Suppressor macrophage treated with lipopolysaccharide for 4 hours (primary cell): ENCODE measurements at places on chromosomes 2 and 18.

DNA sequence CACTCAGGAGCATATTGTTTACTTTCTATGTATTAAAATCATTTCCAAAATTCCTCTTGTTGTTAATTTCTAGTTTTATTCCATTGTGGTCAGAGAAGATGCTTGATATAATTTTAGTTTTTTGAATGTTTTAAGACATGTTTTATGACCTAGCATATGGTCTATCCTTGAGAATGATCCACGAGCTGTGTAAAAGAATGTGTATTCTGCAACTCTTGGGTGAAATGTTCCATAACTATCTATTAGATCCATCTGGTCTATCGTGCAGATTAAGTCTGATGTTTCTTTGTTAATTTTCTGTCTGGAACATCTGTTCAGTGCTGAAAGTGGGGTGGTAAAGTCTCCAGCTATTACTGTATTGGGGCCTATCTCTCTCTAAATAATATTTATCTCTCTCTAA, 83.3 kb upstream of the EPAS1 start:
- no peak for DNase-seq

DNA sequence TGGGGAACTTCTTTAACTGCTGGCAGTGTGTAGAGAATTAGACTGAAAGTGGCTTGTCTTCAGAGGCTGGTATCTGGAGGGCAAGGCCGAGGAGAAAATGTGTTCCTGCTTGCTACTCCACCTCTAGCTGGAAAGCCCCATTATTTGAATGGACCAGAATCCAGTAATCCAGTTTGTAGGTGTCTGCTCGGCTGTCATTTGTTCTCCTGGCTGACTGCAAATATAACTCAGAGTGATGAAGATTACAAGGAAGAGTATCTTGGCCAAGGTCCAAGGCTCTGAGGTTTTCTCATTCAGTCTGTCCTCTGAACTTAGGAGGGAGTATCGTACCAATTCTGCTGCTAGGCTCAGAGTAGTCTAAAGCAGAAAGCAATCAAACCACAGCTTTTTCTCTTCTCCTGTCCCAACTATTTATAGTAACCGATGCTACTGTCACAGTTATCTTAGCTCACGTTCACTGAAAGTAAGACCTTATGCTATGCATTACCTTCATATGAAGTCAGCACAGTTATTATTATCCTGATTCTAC, 228.6 kb downstream of the SETBP1 start:
- no peak for DNase-seq

GRCh38 chr2:70084973-70085710, 2.1 kb upstream of the PCBP1 start:
- DNase-seq, result no peak

DNA sequence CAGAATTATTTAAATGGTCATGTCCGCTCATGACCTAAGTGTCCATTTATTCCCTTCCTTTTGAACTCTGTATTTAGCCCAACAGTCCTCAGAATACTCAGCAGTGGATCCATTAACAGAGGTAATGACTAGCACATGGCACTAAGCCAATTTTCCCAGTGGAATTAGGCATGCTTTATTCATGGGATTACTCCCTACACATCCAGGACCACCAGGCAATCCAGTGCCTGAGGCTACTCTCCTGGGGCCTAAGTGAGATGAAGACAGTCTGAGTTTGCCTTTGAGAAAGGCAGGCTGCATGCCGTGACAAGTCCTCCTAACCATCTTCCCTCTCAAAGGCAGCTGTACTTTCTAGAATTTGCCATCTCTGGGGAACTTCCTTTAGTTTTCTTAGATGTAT, 128.6 kb downstream of the SPOPL start:
- no peak for DNase-seq

DNA sequence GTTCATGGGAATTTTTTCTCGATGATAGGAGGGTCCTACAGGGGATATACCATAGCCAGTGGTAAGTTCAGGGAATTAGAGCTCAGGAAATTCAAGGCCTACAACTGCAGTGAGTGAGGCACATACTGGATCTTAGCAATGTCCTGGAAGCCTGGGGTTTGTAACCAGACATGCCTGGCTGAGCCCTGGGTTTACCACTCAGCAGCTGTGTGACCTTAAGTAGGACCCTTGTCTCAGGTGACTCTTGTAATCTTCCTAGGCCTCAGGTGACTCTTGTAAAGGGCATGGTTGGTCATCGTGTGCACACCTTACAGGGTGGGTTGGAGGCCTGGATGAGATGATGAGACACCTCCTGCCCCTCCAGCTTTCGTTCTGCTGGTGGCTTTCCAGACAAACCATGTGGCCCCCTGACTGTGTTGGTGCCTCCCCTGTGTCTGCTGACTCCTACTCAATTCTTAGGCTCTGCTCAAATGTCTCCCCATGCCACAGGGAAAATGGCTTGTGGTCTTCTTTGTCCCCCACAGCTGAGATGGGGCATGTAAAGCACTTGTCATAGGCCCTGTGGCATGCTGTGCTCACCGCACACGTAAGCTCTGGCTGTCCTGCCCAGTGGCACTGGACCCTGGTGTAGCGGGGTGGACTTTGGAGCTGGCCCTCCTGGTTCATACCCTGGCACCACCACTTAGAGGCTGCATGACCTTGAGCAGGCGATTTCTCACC, 94.1 kb downstream of the FHOD3 start:
- no peak for DNase-seq

- DNase-seq, result peak; percentile 91
These were observed 1.8 kb downstream of the ATP9B start for GRCh38 chr18:79071037-79071436.

- no peak for DNase-seq
These were observed 26.1 kb downstream of the PID1 start for GRCh38 chr2:229244975-229245374.

GRCh38 chr2:59353306-59353921, 1112.3 kb upstream of the FANCL start:
- no peak for DNase-seq

- DNase-seq, result no peak
These were observed 61.9 kb upstream of the BZW1 start for GRCh38 chr2:200749631-200750322.

DNA sequence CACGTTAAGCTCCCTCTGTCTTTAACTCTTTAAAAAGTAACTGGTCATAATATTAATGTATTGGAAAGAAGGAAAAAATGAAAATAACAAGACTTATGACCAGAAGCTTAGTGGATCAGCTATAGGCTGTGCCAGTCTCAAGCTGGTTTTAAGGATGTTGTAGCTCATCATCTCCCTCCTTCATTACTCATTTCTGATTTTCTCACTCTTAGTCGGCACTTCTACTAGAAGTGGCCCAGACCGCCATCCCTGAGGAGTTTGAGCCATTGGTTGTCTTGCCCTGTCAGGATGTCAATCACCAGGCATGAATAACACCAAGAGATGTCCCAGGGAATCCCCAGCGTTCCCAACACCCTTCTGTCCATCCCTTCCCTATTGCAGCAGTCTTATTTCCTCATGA, 151.5 kb downstream of the ASXL3 start:
- DNase-seq, result no peak

GRCh38 chr2:163838890-163839289, 103.1 kb upstream of the FIGN start:
- DNase-seq, result no peak

- DNase-seq, result no peak
These were observed 8.4 kb upstream of the CD226 start for GRCh38 chr18:69956057-69956456.

DNA sequence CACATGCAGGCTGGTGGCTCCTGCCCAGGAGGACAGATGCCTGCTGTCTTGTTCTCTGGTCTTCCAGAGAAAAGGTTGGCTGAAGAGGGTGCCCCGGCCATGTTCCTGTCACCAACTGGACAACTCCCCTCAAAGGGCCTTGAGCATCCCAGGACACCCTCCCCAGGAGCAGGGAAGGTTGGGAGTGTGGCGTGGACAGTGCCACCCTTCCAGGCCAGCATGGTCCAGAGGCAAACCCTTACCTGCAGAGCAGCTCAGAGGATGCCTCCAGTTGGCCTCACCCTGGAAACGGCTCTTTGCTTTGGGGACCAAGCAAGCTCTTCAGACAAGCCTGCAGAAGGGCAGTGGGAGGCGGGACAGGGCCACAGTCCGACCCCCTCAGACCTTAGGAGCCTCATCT, 4.9 kb upstream of the GPC1 start:
- no peak for DNase-seq

- peak; percentile 74 for DNase-seq
These were observed 40.4 kb upstream of the ANKRD62 start for GRCh38 chr18:12053289-12053688.

GRCh38 chr2:57902578-57902977, 144.0 kb upstream of the VRK2 start:
- no peak for DNase-seq

DNA sequence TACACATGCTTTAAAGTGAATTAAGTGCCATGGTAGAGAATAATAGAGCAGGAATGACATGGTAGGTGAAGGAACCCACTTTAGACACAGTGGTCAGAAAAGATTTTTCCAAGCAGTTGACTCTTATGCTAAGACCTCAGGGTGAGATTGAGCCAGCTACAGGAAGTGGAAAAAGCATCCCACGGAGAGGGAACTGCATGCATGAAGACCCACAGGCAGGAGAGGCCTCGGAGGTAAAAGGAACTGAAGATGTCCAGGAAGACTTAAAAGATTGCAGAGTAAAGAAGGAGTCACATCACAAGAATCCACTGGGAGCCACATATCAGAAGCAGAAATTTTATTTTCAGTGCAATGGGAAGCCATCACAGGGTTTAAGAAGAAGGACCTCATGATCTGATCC, 499.2 kb upstream of the FAM98A start:
- DNase-seq, result no peak

DNA sequence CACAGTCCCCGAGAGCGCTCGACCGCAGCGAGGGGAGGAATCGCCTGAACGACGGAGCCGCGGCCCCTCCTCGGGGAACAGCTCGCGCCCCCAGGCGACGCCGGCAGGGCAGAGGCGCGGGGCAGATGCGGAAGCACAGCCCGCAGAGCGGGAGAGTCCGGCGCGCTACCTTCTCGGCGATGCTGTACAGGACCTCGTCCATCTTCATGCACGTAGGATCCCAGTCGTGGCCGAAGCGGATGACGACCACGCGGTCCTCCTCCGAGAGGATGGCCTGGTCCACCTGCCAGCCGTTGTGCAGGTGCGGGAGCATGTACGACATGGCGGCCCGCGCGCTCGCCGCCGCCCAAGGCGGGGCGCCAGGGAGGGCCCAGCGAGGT, 302 bp downstream of the TXNL4A start:
- peak; percentile 69 for DNase-seq

- DNase-seq, result no peak
These were observed 70.0 kb downstream of the TWSG1 start for GRCh38 chr18:9404565-9405060.

DNA sequence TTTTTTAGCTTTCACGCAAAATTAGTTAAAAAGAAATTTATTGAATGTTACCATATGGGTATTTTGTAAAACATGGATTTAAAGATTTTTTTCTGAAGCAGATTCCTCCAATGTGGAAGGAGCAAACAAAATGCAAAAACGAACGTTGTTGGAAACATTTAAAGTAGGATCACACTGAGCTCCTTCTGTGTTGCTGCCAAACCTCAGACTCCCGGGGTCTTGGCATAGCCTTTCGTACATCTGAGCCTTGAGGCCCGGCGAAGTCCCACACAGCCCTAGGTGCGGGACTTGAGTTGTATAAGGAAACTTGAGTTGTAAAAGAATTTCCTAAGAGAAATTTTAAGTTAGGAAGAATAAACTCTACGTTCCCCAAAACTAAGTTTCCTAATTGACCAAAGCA, 52.0 kb upstream of the CD226 start:
- no peak for DNase-seq

DNA sequence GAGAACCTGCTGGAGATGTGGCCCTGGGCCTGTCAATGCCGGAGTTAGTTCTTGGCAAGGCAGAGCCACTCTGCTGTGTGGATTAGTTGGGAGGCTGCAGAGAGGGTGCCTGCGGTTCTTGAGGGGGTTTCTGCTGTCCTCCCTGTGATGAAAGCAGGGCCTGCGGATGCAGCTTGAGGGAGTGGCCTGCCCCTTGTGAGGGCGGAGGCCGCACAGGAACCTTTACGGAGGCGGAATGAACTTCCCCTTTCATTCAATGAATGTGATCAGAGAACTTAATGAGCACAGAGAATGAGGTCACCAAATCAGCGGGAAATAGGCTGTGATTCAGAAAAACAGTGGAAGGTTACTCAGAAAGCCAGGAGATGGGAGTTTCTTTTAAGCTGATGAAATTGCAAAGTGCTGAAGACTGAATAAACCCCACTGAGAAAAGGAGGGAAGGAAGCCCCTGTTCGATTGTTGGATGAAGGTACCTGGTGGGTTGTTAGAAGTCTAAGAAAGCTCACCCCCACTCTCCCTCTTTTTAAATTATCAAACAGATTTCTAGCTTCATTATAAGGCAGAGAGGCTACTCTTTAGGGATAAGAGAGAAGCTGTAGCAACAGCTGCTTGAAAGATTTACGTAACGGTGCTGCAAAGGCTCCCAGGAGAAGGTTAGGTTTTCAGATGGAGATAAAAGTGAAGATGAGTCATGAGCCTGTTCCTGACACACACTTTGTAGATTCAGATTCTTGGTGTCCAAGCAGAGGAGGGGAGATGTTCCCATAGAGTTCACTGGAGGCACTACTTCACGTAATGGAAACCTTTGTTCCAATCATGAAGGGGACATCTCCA, 47.4 kb downstream of the VWA3B start:
- peak; percentile 97 for DNase-seq

DNA sequence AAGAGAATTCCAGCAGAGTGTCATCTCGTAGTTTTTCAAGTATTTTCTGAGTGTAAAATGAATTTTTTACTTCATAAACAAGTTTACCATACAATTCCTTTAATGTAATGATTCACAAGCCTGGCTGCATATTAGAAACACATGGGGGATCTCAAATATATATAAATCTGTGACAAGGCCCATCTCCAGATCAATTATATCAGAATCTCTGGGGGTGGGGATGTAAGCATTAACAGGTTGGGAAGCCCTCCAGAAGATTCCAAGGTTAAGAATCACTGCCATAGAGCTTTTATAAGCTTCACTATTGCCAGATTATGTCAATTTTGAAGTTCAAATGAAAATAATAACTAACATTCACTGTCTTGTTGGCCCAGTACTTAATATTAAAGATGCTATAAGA, 111.2 kb downstream of the BAZ2B start:
- no peak for DNase-seq

DNA sequence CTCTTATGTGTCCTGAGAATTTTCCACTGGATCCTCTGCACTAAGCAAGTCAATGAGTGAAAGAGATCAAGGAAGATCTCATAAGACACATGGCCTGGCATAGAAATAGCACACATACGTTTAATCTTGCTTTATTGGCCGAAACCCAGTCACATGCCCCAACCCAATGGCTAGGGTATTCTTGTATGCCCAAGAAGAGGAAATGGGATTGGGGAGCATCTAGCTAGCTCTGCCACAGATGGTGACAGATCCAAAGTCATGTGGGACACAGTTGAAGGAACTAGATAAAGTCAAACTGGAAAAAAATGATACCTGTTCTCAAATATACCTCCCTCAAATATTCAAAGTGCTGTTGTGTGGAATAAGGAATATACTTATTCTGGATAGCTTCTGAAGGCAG, 74.7 kb downstream of the CD28 start:
- DNase-seq, result peak; percentile 34

GRCh38 chr2:86037795-86038192, 67.9 kb downstream of the POLR1A start:
- DNase-seq, result no peak
